Hepatocyte (in vitro differentiated cells): ENCODE measurements at places on chromosomes 3 and 15. TPM values are rescaled to one million over a fixed set of nuclear protein-coding genes. Genes with fewer than 3 reads are reported as not detected.

The KBTBD8 gene
- 10.0 and 14.2 TPM in 2 replicates for total RNA-seq

The PLSCR1 gene
- 72.6 and 109 TPM in 2 replicates for total RNA-seq

The TICRR gene
- total RNA-seq = 1.3 and 2.3 TPM in 2 replicates

The CILP gene
- 62.9 and 67.1 TPM in 2 replicates for total RNA-seq

The ARL14 gene
- 6.4 and 13.2 TPM in 2 replicates for total RNA-seq

The SOX2 gene
- 2.4 and 3.5 TPM in 2 replicates for total RNA-seq

The EHHADH gene
- 22.0 and 43.8 TPM in 2 replicates for total RNA-seq

The IGF2BP2 gene
- 81.5 and 88.9 TPM in 2 replicates for total RNA-seq

- H3K4me1 ChIP-seq = peaks cover 6% of the 10 kb centered on the region
- H3K27me3 ChIP-seq = no peaks in the 10 kb centered on the region
- H3K36me3 ChIP-seq = no peaks in the 10 kb centered on the region
- DNase-seq = no peak
- H3K4me3 ChIP-seq = no peak overlapping the region
Observed at GRCh38 chr3:183481582-183481981, 53.2 kb upstream of the MCF2L2 start.

GRCh38 chr15:81297603-81298575 is 26.1 kb downstream of the STARD5 start:
- no peaks in the 10 kb centered on the region for H3K27me3 ChIP-seq
- H3K36me3 ChIP-seq = no peaks in the 10 kb centered on the region
- no peaks in the 10 kb centered on the region for H3K4me1 ChIP-seq

- H3K27ac ChIP-seq = no peak overlapping the region
- H3K36me3 ChIP-seq = no peaks in the 10 kb centered on the region
- no peaks in the 10 kb centered on the region for H3K4me1 ChIP-seq
Observed at GRCh38 chr3:13857702-13858380, 22.0 kb downstream of the WNT7A start.

- H3K27me3 ChIP-seq = no peaks in the 10 kb centered on the region
- no peak overlapping the region for H3K4me3 ChIP-seq
- no peak for DNase-seq
- peak overlapping the region; percentile 22 for H3K27ac ChIP-seq
- H3K4me1 ChIP-seq = peaks cover 23% of the 10 kb centered on the region
- H3K36me3 ChIP-seq = no peaks in the 10 kb centered on the region
Observed at GRCh38 chr3:31635545-31635944, 102.8 kb downstream of the STT3B start.

DNA sequence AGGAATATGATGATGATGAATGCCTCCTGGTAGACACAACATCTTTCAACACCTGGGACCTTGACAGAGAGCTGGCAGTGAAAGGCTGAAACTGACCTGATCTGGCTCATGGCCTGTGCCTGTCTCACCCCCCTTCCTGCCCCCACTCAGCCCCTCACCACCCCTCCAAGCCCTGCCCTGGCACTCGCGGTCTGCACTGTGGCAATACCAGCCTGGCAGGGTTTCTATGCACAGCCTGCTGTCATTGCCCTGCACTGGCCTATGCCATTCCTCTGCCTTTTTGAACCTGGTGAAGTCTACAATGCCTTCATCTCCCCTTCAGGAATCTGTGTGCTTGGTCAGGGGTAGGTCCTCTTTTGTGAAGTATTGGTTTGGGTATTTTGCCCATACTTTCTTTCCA is 56.5 kb downstream of the ACAD9 start:
- H3K4me1 ChIP-seq = no peaks in the 10 kb centered on the region
- DNase-seq = no peak
- H3K27me3 ChIP-seq = no peaks in the 10 kb centered on the region

- H3K27ac ChIP-seq = no peak overlapping the region
- H3K36me3 ChIP-seq = no peaks in the 10 kb centered on the region
- peak overlapping the region; percentile 31 for H3K4me3 ChIP-seq
- H3K27me3 ChIP-seq = peaks cover 15% of the 10 kb centered on the region
- DNase-seq = peak; percentile 78
Observed at GRCh38 chr3:75906555-75907112, 121.3 kb upstream of the ZNF717 start.

DNA sequence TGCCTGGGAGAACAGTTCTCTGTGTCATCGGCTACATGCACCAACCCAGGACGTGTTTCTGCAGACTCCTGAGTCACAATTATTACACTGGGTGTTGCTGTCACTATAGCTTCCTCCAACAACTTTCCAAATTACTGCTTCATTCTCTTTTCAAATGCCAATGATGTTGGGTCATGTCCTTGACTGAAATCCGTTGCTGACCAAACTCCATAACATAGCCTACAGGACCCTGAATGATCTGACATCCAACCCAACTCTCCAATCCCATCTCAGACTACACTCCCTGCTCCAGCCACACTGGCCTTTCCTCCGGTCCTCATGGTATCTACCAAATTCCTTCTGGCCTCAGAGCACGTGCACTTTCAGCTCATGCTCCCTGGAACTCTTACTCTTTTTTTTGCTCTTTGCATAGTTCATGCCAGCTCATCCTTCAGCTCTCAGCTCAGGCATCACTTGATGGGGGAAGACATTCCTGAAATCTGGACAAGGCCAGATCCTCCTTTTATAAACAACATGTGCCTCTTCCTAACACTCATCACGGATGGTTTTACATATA is 108.8 kb upstream of the PTPRG start:
- no peaks in the 10 kb centered on the region for H3K27me3 ChIP-seq
- H3K4me1 ChIP-seq = no peaks in the 10 kb centered on the region
- H3K36me3 ChIP-seq = no peaks in the 10 kb centered on the region
- H3K27ac ChIP-seq = no peak overlapping the region

DNA sequence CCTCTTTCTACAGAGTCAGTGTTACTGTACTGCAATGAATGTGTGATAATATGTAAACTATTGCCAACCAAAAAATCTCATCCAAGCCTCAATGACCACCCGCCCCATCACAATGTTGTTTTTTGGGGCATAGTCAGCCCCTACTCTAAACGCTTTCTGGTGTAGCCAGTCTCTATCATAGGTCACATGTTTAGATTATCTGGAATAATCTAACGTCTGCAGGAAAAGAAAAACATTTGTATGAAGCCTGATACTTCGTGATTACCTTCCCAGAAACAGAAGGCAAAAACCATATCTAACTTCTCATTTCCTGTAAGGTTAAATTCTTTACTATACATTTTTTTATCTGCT is 1331.8 kb upstream of the GBE1 start:
- DNase-seq = no peak
- H3K4me3 ChIP-seq = no peak overlapping the region
- H3K27me3 ChIP-seq = no peaks in the 10 kb centered on the region
- no peaks in the 10 kb centered on the region for H3K36me3 ChIP-seq
- no peak overlapping the region for H3K27ac ChIP-seq
- no peaks in the 10 kb centered on the region for H3K4me1 ChIP-seq

GRCh38 chr15:98120561-98120960 is 160.1 kb downstream of the ARRDC4 start:
- H3K4me1 ChIP-seq = no peaks in the 10 kb centered on the region
- H3K4me3 ChIP-seq = no peak overlapping the region
- H3K27me3 ChIP-seq = no peaks in the 10 kb centered on the region
- no peak overlapping the region for H3K27ac ChIP-seq
- no peak for DNase-seq
- no peaks in the 10 kb centered on the region for H3K36me3 ChIP-seq

- no peaks in the 10 kb centered on the region for H3K4me1 ChIP-seq
- no peak overlapping the region for H3K4me3 ChIP-seq
- H3K27ac ChIP-seq = no peak overlapping the region
- no peak for DNase-seq
Observed at GRCh38 chr3:65808824-65809223, 229.9 kb downstream of the MAGI1 start.

DNA sequence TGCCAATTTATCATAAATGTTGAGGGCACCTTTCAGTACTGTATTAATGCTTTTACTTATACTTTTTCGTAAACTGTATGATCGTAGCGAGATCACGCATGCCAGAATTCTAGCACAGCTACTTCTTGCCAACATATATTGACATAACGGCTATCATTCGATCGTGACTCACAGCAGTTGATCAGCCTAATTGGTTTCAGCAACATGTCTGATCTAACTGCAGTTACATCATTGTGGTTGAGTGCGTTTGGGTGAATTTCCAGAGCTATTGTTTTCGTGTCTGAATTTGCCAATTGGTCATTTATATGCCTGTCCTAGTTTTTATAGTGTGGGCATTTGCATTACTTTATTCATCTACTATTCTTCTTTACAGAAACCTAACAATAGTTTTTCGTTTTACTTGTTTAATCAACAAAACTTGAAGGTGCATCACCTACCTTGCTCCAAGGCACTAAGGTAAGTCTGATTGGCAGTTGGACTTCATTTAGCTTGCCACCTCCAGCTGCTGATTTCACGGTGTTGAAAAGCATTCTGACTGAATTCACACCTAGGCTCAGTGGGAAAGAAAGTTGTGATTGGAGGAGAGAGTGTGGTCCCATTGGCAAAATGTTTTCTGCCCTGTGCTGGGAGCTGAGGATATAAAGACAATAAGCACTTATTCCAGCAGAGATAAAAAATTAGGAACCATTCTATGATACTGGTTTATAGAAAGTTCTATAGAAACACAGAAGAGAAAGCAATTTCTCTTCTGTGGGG is 120.9 kb upstream of the RGMA start:
- H3K4me1 ChIP-seq = no peaks in the 10 kb centered on the region
- no peaks in the 10 kb centered on the region for H3K36me3 ChIP-seq
- H3K4me3 ChIP-seq = no peak overlapping the region

DNA sequence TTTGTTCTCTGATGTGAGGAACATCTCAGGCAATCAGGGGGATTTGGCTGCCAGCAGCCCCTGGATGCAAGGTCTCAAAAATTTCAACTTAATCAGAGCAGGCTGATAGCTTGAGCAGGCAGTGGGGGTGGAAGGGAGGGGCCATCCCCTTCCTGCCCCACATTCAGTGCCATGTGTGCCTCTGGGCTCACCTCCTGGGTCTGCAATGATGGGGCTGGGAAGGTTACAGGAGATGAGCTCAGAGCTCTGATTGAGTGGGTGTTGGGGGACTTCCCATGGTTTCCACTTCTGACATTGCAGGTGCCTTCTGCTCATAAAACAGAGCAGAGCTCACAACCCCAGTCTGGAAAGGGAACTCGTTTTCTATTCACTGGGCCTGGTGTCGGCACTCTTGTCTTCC is 37.0 kb downstream of the PARP16 start:
- H3K4me3 ChIP-seq = no peak overlapping the region
- DNase-seq = no peak
- peak overlapping the region; percentile 31 for H3K27ac ChIP-seq
- H3K36me3 ChIP-seq = no peaks in the 10 kb centered on the region
- H3K4me1 ChIP-seq = peaks cover 28% of the 10 kb centered on the region

- no peaks in the 10 kb centered on the region for H3K27me3 ChIP-seq
- H3K27ac ChIP-seq = no peak overlapping the region
- no peaks in the 10 kb centered on the region for H3K4me1 ChIP-seq
- DNase-seq = no peak
Observed at GRCh38 chr3:176469694-176470205, 727.5 kb downstream of the TBL1XR1 start.

- no peak for DNase-seq
- H3K4me1 ChIP-seq = no peaks in the 10 kb centered on the region
- H3K27me3 ChIP-seq = no peaks in the 10 kb centered on the region
Observed at GRCh38 chr3:133620066-133620784, 41.5 kb downstream of the TOPBP1 start.

GRCh38 chr3:166499636-166500035 is 662.4 kb upstream of the BCHE start:
- H3K4me1 ChIP-seq = no peaks in the 10 kb centered on the region
- H3K36me3 ChIP-seq = no peaks in the 10 kb centered on the region
- no peaks in the 10 kb centered on the region for H3K27me3 ChIP-seq
- DNase-seq = no peak
- no peak overlapping the region for H3K4me3 ChIP-seq

GRCh38 chr15:31274496-31275330 is 51.9 kb upstream of the KLF13 start:
- peaks cover 7% of the 10 kb centered on the region for H3K4me1 ChIP-seq
- H3K27ac ChIP-seq = no peak overlapping the region
- no peaks in the 10 kb centered on the region for H3K36me3 ChIP-seq
- no peaks in the 10 kb centered on the region for H3K27me3 ChIP-seq
- peak; percentile 18 for DNase-seq

GRCh38 chr15:60591496-60592370 is 112.8 kb upstream of the ICE2 start:
- peak; percentile 63 for DNase-seq
- no peaks in the 10 kb centered on the region for H3K36me3 ChIP-seq
- H3K27me3 ChIP-seq = peaks cover 51% of the 10 kb centered on the region
- peak overlapping the region; percentile 83 for H3K27ac ChIP-seq
- peaks cover 4% of the 10 kb centered on the region for H3K4me1 ChIP-seq
- H3K4me3 ChIP-seq = peak overlapping the region; percentile 70

GRCh38 chr15:34336231-34336990 is 1.2 kb downstream of the SLC12A6 start:
- H3K4me3 ChIP-seq = no peak overlapping the region
- DNase-seq = no peak
- no peaks in the 10 kb centered on the region for H3K4me1 ChIP-seq
- H3K27me3 ChIP-seq = no peaks in the 10 kb centered on the region

DNA sequence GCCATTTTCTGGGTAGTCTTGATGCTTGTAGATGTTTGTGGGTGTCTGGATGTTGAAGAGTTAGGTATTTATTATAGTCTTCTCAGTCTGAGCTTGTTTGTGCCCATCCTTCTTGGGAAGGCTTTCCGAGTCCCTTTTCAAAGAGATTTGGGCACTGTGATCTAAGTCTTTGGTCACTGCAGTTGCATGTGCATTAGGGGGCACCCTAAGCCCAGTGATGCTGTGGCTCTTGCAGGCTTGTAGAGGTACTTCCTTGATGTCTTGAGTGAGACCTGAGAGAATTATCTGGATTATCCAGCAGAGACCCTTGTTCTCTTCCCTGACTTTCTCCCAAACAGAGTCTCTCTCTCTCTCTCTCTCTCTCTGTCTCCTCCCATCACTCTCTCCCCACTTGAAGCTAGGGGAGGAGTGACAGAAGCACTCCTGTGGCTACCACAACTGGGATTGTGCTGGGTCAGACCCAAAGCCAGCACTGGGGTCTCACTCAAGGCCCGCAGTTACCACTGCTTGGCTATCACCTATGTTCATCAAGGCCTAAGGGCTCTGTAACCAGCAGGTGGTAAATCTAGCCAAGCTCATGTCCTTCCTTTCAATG is 68.5 kb downstream of the TMCO5A start:
- H3K4me3 ChIP-seq = no peak overlapping the region
- DNase-seq = peak; percentile 70
- H3K27me3 ChIP-seq = no peaks in the 10 kb centered on the region
- no peaks in the 10 kb centered on the region for H3K36me3 ChIP-seq
- H3K27ac ChIP-seq = no peak overlapping the region
- H3K4me1 ChIP-seq = no peaks in the 10 kb centered on the region

- H3K4me1 ChIP-seq = no peaks in the 10 kb centered on the region
- H3K36me3 ChIP-seq = no peaks in the 10 kb centered on the region
- H3K27me3 ChIP-seq = no peaks in the 10 kb centered on the region
- no peak for DNase-seq
- H3K4me3 ChIP-seq = no peak overlapping the region
- no peak overlapping the region for H3K27ac ChIP-seq
Observed at GRCh38 chr3:144369129-144369879, 397.7 kb downstream of the DIPK2A start.

- H3K27me3 ChIP-seq = no peaks in the 10 kb centered on the region
- H3K36me3 ChIP-seq = no peaks in the 10 kb centered on the region
- H3K27ac ChIP-seq = peak overlapping the region; percentile 20
Observed at GRCh38 chr3:139906418-139906817, 28.6 kb upstream of the CLSTN2 start.

- H3K4me1 ChIP-seq = peaks cover 8% of the 10 kb centered on the region
- no peak overlapping the region for H3K4me3 ChIP-seq
- DNase-seq = no peak
- no peak overlapping the region for H3K27ac ChIP-seq
Observed at GRCh38 chr15:69119683-69120395, 40.6 kb upstream of the GLCE start.

GRCh38 chr3:37765591-37766488 is 95.8 kb upstream of the CTDSPL start:
- H3K27me3 ChIP-seq = no peaks in the 10 kb centered on the region
- no peak overlapping the region for H3K4me3 ChIP-seq
- H3K4me1 ChIP-seq = peaks cover 55% of the 10 kb centered on the region
